ENCODE measurements at places on chromosomes 6 and 20.

GRCh38 chr6:132931936-132932514, 117.7 kb downstream of the RPS12 start:
- DNase-seq = no peak

GRCh38 chr20:48115502-48115901, 330.2 kb upstream of the SULF2 start:
- no peak for DNase-seq

- no peak for DNase-seq
Measured at GRCh38 chr6:111789598-111789997, 83.7 kb downstream of the FYN start.

DNA sequence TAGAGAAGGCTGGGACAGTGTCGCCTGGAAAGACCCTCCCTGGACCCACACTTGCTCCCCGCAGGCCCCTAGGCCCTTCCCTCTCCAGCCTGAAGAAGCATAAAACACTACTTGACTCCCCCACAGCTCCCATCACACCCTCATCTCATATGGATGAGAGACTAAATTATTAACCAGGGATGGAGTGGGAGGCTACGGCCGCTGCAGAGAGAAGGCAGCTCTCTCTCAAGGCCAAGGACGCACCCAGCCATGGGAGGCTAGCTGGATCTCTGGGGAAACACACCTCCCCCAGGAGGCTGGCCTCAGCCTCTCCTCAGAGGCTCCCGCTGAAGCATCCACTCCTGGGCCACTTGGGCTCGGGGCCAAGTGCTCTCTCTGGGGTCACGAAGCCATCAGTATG, 102.5 kb downstream of the GRM4 start:
- no peak for DNase-seq

GRCh38 chr20:36062799-36063198, 91.7 kb upstream of the EPB41L1 start:
- DNase-seq = no peak

DNA sequence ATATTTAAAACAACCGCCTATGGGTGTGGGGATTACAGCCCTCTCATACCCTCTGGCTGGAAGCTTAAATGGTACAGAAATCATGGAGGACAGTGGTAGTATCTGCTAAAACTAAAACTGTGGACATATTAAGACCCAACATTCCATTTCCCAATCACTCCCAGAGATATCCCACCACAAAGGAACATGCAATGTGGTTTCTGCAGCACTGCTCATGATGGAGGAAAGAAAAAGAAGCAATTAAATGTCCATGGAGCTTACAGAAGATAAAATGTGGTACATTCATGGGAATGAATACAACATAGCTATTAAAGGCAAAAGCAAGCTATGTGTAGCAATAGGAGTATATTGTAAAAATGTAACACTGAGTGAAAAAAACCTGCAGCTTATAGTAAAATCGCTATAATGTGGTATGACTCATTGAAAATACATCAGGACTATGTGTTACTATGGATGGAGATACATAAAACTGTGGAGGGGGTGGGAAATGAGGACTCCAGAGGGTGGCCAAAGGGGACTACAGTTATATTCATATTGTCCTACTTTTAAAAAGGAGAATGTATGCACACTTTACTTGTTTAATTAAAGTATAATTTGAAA, 22.9 kb upstream of the NNAT start:
- no peak for DNase-seq

GRCh38 chr20:62297449-62298227, 5.2 kb upstream of the ADRM1 start:
- no peak for DNase-seq

DNA sequence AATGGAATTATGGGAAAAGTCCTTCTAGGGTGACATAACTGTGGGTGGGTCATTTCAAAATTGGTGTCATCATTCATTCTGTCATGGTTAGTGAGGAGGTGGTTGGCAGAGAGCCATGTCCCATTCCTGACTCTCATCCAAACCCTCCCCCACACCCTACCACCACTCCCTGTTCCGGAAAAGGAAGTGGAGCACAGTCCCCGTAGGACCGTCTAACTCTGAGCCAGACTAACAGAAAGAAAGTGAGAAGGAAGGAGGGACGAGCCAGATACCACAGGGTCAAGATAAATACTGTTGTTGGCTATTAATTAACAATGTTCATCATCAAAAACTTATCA, 4.8 kb downstream of the TRIM10 start:
- DNase-seq = no peak

DNA sequence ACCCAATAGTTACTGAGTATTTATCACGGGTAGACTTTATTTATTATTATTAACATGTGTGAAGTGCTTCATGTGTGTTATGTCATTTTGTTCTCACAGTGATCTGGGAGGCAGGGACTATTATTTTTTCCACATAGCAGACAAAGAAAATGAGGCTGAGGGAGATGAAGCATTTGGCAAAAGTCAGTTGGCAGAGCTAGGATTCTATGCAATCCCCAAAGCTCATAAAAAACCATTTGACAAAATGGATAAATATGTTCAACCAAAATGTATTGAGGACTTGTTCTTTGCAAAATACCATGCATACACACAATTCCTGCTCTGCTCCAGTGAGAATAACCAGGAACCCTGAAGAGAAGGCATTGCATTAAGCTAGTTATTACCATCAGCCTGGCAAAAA, 184.4 kb downstream of the HS3ST5 start:
- DNase-seq = no peak

- no peak for DNase-seq
Measured at GRCh38 chr6:148973538-148974208, 226.8 kb downstream of the UST start.

GRCh38 chr20:52033313-52033712, 158.3 kb downstream of the ZFP64 start:
- DNase-seq = no peak

DNA sequence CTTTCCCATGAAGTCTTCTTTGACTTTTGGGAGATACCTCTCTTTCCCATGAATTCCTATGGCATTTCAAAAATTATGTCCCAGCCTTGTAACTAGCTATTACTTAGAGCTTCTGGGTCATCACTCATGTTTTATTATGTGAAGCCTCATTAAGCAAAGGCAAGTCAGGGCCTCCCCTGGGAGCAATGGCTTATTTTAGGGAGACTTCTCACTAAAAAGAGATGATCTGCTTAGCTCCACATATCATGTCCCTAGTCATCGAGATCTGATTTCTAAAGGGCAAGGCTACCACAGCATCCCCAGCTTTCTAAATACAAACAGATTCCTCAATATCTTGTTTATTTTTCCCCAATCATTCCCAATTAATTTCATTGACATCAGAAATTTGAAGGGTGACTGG, 154.0 kb upstream of the MANEA start:
- no peak for DNase-seq

- no peak for DNase-seq
Measured at GRCh38 chr20:39986173-39986904, 702.7 kb downstream of the MAFB start.

DNA sequence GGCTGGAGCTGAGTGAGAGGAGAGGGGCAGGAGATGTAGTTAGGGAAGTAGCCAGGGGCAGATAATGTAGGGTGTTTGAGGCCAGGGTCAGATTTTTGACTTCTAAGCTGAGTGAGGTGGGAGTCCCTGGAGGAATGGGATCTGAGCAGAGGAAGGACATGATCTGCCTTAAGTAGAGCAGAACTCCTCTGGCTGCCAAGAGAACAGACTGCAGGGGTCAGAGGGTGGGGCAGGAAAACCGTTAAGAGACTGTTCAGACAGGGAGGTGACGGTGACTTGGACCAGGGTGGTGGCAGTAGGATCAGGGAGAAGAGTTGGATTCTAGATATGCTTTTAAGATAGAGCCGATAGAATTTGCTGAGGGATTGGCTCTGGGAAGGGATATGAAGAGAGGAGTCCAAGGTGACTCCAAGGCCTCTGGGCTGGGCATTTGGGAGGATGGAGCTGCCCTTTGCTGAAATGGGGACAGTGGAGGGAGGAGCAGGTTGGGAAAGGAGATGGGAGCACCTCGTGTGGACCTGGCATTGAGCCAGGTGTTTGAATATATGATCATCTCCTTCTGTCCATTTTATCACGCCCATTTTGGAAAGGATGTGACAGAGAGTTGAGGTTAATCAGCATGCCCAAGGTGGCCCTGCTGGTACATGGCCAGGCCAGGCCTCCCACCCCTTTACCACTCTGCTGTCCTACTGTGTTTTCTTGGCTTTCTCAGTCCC, 18.8 kb downstream of the EYA2 start:
- DNase-seq = no peak

DNA sequence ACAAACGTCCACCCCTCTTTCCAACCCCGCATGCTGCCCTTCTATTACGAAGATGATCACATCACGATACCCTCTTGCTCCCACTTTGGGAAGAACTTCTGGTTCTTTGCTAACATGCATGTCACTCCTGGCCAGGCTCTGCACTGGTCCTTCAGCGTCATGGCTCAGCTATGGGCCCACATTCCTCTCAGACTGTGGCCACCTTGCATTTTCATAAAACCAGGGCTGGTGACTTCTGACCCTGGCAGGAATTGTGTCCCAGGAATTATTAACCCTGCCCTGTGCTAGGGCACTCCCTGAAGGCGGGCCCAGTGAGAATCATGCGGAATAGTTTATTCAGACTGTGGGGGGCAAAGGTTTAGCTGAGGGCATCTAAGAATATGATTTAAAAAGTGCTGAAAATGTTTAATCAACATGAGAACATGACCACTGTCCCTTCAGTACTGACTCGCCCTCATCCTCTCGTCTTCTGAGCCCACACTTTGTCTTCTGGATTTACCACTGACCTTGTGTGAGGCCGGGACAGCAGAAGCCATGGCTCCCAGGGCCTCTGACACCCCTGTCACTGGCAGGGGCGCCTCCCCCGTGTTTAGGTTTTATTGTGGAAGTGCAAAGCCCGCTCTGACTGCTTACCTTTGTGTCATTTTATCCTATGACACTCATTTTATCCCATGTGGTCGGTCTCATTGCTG, 38.1 kb upstream of the THBS2 start:
- DNase-seq = no peak

DNA sequence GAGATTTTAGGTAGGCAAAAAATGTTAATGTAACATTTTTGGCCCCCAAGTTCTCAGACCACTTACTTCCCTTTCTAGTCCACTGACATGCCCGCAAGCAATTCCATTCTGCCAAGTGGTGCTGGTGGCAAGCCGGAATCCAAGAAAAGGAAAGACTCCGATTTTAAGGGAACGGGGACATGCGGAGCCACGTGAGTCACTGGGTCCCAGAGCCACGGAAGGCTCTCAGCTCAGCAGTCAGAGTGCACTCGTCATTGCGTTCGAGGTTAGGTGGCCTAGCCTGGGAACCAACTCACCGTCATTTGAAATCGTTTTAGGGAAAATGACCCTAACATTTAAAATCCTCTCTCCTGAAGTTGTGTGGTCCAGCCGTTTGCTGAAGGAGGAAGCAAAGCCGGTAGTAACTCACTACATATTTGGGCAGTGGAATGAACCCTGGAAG, 711 bp upstream of the SIRT5 start:
- DNase-seq = no peak

DNA sequence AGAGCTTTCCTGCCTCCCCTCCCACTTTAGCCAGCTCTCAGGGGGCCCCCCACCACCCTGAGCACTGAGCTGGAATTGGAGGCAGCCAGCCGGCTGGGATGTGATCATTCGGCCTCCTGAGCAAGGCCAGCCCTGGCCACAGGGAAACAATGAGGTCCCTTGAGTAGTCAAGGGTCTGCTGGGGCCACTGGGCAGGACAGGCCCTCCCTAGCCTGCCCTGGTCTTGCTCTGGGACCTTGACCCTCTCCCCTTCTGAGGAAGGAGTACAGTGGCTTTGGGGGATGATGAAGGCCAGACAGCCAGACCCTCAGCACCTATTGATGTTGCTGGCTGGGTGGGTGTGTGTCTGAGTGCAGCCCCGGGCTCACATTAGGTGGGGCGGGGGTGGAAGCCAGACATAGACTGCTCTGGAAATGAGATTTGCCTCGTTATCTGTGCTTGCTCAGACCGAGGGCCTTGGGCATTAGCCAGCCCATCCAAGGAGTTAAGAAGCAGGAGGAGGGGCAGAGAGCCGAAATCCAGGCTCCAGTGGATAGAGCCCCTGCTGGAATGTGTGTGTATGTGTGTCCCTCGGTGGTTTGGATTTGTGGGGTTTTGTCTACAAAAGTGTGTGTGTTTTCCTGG, 21.3 kb downstream of the CD40 start:
- no peak for DNase-seq

DNA sequence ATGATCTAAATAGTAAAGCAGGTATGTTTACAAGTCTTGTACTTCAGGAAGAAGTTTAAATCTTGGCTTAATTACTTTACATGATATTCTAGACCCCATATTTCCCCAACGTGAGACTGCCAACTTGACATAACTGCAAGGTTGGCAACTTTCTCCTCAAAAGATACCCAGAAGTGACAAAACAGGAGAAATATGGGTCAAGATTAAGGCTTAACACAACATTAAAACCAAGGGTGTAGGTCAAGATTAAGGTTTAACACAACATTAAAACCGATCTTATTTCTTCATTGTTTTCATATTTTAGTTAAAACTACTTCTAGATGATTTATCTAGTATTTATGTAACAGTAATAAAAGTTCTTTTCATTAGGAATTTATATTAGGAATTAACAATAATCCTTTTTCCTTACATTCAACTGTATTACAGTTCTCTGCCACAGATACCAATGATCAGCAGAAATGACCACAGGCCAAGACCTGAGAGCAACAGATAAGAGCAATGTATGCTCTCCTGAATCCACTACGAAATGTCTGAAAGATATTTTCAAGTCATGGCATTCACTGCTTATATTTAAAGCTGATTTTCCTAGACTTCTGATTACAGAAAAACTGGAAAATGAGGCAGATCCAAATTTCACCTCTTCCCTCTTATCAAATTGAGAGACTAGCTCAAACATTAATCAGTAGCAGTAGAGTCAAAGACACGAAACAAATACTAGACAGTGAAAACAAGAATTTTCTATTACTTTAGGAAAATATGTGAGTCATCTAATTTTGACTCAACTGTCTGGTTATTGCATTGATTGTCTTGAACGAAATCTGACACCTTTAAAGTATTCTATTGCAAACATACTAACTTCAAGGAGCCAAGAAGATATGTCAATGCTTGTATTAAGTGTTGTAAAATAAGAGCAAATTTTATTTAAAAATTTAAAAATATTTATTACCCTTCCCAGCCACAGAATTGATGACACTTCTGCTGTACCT, 72.3 kb downstream of the RNGTT start:
- no peak for DNase-seq
